ENCODE measurements at places on chromosomes 2 and 18.

GRCh38 chr2:156797832-156798231 lies 361.7 kb downstream of the GPD2 start:
- DNase-seq, result no peak

GRCh38 chr2:231050018-231050901 lies 6.4 kb upstream of the PSMD1 start:
- DNase-seq, result no peak

DNA sequence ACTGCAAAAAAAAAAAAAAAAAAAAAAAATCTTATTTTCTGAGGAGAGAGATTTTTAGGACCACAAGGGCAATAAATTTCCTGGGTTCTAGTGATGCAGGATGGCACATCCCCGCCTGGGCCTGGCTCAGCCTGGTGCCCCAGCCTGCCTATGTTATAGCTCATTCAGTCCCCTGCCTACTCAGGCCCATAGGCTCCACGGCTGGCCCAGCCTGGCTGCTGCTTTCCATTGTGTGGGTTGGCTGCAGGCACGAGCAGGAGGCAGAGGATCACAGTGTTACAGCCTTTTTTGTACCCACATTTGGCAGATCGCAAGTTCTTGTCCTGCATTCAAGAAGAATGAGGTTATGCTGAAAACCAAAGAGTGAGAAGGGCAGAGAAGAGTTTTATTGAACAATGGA lies 2.8 kb upstream of the SULT6B1 start:
- DNase-seq, result no peak

DNA sequence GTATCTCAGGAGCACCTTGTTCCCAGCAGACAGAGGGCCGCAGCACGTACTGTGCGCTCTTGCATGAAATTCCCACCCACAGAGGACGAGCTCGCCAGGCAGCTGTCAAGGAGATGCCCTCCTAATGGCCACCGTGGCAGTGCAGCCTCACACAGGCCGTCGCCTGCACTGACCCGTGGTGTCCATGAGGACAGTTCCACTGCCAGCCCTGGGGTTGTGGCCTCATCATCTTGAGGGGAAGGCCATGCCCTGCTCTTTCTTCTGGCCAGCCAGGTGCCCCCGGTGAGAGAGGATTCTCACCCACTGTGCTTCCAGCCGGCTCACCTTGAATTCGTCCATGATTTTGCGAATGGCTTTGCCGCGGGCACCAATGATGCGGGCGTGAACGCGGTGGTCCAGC lies 42.0 kb downstream of the ANO7 start:
- DNase-seq, result no peak

DNA sequence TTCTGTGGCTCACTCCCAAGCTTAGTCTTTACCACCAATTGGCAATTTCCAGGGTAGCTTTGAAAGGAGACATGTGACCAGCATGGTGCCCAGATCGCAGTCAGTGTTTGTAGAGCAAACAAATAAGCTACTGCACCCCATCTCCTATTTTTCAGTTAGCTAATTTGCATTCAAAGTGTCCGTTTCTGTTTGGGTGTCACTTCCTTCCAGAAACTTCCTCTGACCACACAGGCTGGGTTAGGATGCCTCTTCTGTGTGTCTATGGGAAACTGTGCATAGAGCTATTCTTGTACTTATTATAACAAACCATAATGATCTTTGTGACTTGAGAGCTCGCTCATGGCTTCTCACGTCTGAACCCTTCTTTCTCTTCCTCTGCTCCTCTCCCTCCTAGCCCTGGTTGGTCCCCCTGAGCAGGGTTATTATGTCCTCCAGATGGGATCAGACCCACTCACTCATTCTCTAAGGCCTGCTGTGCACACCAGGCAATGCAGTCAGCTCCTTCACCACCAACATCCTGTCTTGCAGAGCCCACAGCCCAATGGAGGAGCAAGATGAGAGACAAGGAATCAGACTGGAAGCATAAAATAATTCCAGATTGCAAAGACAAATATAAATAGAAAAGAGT lies 101.2 kb upstream of the ALK start:
- DNase-seq, result peak; percentile 21

DNA sequence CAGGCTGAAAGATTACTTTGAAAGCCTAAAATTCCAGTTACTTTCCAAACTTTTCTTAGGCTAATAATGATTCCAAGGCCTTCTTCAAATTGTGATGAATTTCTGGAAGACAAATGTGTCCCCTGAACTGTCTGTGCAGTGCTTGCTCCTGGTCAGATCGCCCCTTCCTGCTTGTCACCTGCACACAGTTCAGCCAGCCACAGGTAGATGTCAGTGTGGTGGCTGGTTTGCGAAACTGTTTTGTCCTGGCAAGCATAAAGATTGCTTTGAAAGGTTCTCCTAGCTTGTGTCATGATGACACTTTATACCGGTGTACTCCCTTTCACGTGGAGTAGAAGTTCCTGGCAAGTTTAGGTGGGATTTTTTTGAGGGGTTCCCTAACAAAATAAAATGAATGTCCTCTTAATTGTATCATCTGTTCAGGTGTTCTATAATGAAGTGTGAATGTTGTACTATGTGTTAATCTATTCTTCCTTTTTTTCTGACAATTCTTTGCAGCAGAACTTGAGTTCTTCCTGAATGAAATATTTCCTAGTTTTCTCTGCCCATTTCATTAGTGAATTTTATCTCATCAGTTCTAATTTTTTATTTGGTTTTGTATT lies 298.8 kb downstream of the ZNF407 start:
- DNase-seq, result peak; percentile 8

DNA sequence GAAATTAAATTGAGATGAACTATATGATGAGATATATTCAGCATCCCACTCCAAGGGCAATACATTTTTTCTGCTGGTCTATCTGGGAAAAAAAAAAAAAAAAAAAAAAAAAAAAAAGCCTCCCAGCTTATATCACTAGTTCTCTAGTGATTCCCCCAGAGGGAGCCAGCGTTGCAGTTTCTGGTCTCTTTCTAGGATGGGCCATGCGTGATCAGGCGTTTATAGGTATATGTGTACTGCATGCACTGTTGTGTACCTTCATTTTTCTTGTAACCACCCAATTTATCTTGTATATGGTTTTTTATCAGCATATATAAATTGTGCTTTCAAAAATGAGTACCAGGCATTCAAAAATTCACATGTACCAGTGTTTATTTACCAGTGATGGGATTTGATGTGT lies 35.1 kb downstream of the DCDC2C start:
- no peak for DNase-seq

- DNase-seq, result no peak
These were observed 151.6 kb downstream of the FSHR start for GRCh38 chr2:49002750-49003149.

- no peak for DNase-seq
These were observed 649.2 kb downstream of the ZEB2 start for GRCh38 chr2:143870696-143871095.

DNA sequence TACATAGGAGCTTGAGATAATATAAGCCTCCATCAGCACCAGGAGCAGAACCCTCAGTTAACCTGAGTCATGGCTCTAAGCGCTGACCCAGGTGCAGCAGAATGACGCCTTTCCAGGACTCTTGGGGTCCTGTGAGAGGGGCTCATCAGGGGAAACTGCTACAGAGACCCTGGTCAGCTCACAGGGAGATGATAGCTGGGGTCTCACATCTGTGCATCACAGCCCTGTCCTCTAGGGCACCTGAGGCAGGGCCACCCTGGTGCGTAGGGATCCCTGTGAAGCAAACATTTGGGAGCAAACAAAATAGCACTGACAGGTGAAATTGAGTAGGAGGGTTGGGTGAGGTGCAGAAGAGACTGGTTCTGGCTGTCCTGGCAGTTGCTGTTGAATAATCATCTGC lies 219.2 kb downstream of the SH3RF3 start:
- no peak for DNase-seq

DNA sequence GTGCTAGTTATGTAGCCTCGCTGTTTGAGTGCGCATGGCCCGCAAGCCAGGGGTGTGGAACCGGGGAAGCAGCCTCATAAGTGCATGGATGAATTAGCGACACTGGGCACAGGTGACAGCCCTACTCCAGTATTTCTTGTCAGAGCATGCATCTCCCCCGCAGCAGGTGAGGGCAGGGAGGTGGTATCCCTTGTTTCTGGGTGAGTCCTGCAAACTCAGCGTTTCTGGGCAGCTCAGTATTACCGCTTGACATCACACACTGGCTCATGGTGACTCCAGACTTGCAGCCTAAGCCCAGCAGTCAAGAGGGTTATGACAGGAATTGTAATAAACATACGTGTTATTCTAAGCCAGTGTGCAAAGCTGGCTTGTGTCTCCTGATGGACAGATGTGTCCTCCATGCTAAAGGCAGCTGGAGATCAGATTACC lies 2.5 kb downstream of the CABLES1 start:
- no peak for DNase-seq

DNA sequence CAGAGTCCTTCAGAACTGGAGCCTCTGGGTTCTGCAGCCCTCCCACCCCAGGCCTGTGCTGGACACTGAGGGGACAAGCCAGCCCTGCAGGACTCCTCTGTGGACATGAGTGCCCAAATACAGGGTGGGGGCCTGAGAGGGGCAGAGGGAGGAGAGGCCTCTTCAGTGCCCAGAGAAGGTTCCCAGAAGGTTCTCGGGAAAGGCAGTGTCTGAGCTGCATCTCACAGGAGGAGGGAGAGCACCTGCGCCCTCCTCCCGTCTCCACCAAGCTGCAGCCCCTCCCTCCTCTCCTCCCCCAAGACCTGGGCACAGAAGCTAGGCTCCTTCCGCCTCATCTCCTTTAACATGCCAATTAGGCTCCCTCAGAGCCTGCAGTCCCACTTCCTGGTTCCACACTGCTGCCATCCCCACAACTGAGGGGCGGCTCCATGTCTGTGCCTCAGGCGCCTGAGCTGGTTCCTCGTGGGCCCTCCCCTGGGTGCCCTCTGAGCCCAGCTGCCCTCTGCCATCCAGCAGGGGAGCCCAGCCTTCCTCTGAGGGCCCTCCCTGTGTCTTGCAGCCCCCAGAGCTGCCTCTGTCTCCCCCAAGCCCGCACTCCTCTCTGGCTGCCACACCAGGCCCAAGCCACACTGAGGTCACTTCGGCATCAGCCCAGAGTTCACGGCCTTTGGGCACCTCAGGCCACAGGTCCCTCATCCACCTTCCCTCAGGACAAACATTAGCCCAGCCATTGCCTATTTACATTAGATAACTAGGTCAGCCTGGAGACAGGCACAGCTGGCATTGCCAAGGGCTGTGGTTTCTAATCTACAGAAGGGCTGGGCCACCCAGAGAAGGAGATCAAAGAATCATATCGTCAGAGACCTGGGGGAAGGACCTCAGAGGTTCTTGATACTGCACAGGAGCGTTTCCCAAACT lies 28.9 kb downstream of the KCNK3 start:
- DNase-seq, result no peak

GRCh38 chr18:13137670-13138419 lies 80.7 kb upstream of the LDLRAD4 start:
- DNase-seq, result peak; percentile 40

GRCh38 chr2:207418419-207418818 lies 111.3 kb upstream of the CREB1 start:
- no peak for DNase-seq

DNA sequence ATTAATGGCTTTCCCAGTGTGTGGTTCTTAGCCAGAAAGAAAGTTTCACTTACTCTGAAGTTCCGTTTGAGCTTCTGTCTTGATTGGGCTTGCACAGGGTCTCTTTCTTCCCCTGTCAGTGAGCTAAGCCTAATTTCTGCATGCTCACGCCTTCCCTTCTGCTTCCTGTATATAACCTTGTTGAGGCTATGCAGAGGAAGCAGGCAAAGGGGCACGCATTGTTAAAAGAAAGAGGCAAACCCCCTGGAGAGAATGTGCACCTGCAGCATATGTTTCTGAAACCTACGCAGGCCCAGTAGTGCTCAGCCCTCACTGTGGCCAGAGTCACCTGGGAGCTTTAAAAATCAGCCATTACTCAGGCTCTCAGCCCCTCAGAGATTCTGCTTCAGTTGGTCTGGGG lies 14.5 kb upstream of the PLA2R1 start:
- DNase-seq, result no peak

- DNase-seq, result no peak
These were observed 612.0 kb downstream of the IRS1 start for GRCh38 chr2:226187616-226188015.

DNA sequence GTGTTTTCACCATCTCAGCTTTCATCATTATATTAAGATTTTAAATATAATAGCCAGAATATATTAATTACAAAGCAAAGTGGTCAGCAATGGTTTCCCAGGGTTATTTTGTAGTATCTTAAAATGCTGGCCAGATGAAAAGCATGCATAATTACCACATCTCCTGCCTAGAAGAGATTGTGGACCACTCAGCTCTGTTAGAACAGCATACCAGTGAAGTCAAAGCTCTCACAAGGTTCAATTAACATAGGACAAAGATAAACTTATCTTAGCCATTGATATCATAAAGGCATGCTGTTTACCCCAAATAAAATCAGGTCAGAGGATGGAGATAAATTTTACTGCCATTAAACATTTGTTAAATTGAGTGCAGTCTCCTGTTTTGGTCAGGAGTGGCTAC lies 19.3 kb upstream of the PDE1A start:
- no peak for DNase-seq

DNA sequence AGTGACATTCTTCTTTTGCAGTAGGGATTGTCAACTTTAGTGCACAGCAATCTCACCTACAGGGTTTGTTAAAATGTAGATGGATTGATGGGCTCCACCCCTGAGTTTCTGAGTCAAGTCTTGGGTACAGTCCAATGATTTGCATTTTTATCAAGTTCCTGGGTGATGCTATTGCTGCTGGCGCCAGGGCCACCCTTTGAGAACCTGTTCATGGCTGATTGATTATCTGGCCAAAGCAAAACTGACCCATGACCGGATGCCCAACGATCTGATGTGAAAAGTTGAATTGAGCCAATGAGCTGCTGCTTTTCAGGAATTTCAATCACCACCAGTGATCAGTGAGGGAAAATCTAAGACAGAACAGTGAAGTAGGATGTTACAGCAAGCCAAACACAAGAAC lies 675.3 kb downstream of the TMEM182 start:
- DNase-seq, result no peak

GRCh38 chr18:78497641-78498040 lies 482.0 kb upstream of the SALL3 start:
- no peak for DNase-seq

GRCh38 chr2:30275256-30275655 lies 43.9 kb downstream of the LBH start:
- DNase-seq, result no peak

GRCh38 chr2:201883606-201884369 lies 77.5 kb downstream of the CDK15 start:
- no peak for DNase-seq

DNA sequence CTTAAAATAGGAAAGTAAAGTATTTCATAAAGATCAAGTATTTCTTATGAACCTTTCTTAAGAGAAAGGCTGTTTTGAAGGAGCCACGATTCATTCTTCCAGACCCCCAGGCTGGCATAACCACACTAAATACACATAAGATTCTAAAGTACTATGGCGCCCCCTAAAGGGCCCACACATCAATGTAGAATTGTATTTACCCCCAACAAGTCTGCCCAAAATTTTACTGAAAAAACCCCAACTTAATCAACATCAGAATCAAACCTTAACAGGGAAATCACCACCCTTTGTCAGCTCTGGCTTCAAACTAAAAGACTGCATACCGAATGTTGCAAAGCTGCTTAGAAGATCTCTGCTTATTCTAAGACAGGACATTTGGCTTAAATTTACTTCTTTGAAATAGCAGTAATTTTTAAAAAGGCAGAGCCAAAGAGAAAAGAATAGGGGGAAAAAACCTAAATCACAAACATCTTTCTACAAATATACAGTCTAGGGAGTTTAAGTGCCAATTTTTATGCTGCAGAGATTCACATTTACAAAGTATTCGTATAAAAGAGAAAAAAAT lies 20.4 kb upstream of the BCL2 start:
- no peak for DNase-seq

Measured in GM19239 (cell line).